Stimulated activated CD8-positive, alpha-beta memory T cell treated with anti-CD3 and anti-CD28 coated beads, Interleukin-2, amount 100 ng/mL, for 48 hours (primary cell): ENCODE measurements at places on chromosomes 12 and 14.
A peak's percentile ranks its signal among the peaks of the same experiment; 100 is the strongest.

- DNase-seq, result no peak
Observed at GRCh38 chr12:21695986-21696385, 38.3 kb upstream of the LDHB start.

- DNase-seq, result peak; percentile 42
Observed at GRCh38 chr12:49866859-49867569, 24.1 kb upstream of the BCDIN3D start.

- DNase-seq, result no peak
Observed at GRCh38 chr12:62044450-62045135, 215.6 kb upstream of the USP15 start.

- no peak for DNase-seq
Observed at GRCh38 chr14:92679246-92679645, 69.2 kb downstream of the LGMN start.

- no peak for DNase-seq
Observed at GRCh38 chr14:64732536-64733120, 28.4 kb downstream of the PLEKHG3 start.

DNA sequence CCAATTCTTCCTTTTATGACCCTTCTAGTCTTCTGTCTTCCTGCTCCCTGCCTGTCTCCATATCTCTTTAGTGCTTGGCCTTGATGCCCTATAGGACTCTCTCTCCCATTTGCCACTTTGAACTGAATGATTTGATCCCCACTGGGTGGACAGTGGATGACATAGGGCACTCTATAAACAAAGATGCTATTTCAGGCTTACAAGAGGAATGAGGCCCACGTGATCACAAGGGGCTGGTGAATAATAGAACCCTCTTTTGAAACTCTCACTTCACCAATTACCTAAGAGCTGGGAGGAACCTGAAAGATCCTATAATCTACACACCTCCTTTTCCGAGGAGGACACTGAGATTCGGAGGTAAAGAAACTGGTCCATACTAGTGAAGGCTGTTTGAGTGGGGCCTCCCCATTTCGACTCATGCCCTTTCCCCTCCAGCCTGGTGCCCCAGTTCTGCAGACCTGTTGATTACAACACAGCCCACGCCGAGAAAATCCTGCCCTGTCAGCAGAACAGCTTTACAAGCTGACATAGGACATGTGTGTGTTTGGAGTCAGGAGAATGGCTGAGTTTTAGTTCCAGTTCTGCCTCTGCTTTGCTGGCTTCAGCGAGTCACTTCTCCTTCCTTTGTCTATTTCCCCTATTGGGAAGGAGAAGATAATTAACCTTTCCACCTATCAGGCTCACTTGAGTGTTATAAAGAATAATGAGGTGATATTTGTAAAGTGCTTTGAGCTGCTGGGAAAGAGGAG is 400.3 kb downstream of the ZFP36L1 start:
- DNase-seq, result no peak

- no peak for DNase-seq
Observed at GRCh38 chr12:60195483-60195882, 599.7 kb downstream of the SLC16A7 start.

DNA sequence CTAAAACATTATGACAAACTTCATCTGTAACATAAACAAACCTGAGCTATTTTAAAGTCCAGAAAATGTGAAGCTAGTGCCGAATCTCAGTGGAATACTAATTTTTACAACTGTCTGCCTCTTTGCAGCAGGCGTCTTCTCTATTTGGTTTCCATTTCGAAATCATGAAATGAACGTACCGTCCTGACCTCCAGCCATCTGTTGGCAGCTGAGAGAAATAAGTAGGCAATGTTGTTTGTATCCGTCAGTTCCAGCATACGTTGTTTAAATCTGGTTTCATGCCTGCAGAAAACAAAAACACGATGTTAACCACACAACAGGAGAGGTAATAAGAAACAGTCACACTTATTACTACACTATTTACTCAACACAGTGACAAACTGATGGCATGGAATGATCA is 54.3 kb upstream of the KCNJ8 start:
- DNase-seq, result no peak

DNA sequence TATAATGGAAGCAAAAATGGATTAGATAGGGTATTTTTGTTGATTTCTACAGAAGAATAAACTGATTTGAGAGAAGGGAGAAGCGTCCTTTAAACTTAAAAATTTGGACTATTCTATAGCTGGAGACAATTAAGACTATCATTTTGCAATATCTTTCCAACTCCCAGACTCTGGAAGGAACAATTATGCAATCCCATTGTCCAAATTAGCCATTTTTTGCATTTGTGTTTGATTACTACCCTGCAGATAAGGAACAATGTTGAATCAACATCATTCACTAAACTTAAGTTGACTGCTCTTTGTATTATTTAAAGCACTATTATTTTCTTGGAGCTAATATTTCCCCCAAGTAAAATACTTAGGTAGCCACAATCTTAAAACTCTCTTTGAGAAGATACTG is 34.8 kb upstream of the SELPLG start:
- no peak for DNase-seq

- no peak for DNase-seq
Observed at GRCh38 chr12:125105600-125105999, 40.4 kb downstream of the AACS start.

GRCh38 chr12:106739318-106739717 is 35.2 kb upstream of the RIC8B start:
- DNase-seq, result no peak

- DNase-seq, result peak; percentile 68
Observed at GRCh38 chr12:131710464-131711457, at the start of gene SFSWAP. Gene SFSWAP (plus strand): TSS chr12:131711090. CDS start chr12:131711230, 140 bp downstream.

DNA sequence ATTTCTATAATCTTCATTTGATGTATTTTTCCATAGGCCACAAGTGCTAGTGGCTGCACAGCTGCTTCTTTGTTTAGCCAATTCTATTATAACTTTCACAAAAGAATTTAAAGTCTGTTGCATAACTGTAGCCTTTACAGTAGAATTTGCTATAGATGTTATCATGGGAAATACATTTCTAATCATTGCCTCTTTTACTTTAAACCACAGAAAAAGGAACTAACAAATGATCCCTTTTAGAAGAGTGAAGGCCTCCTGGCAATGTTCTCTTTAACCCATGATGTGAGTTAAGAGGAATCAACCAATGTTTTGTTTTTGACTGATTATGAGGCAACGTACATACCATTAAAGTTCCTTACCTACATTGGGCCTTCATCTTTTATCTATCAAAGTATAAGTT is 68.8 kb downstream of the RPL10L start:
- DNase-seq, result no peak

DNA sequence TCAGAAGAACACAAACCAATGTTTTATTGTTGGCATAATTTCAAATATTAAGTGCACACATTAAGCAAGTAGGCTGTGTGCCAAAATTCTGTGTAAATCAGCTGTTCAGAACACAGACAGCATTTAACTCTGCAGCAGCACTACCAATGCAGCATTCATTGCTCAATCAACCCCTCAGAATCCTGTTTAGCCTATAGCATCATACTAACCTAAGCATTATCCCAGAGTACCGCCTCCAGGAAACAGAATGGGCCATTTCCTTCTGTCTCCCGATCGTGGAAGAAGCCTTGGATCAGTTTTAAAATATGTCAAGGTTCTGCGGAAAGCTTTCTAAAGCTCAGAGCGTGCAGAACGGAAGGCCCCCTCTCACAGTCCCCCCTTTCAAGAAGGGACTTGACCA is 3.3 kb downstream of the IL26 start:
- no peak for DNase-seq

- no peak for DNase-seq
Observed at GRCh38 chr12:26122061-26122680, 2.7 kb downstream of the BHLHE41 start.

DNA sequence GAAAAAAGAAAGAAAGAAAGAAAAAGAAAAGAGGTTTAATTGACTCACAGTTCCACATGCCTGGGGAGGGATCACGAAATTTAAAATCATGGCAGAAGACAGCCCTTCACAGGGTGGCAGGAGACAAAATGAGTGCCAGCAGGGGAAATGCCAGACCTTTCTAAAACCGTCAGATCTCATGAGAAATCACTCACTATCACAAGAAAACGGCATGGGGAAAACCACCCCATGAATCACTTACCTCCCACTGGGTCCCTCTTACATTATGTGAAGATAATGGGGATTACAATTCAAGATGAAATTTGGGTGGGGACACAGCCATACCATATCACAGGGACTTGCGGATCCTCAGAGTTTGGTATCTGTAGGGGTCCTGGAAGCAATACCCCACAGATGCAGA is 16.3 kb upstream of the EGLN3 start:
- no peak for DNase-seq

DNA sequence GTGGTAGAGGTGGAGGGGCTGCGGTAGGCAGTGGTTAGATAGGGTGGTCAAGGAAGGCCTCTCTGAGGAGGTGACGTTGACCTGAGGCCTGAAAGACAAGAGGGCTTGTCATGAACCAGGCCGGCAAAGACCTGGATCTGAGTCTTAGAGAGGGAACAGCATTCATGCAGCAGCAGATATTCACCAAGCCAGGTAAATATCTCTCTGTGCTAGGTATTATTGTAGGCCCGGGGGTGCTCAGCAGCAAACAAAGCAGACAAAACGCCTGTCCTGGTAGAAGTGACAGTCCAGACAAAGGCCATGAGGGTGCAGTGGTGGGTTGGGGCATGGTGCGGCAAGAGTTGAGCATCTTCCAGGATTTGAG is 117.6 kb downstream of the PTPN11 start:
- no peak for DNase-seq

DNA sequence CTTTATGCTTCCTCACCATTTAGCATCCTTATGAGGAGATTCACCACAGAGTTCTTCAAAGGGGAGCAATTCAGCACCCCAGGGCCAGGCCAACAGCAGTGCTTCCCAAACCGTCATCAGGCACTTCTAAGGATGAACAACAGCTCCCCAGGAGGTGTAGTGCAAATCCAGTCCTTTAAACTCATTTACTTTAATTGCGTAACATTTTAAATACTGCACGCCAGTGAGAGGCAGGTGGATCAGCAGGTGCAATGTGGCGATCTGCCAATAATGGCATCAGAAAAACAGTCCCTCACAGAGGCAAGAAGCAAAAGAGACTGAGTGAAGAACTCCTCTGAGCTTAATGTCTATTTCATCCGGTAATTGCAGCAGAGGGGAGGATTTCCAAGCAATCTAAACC is 770.9 kb upstream of the FOXG1 start:
- DNase-seq, result no peak

DNA sequence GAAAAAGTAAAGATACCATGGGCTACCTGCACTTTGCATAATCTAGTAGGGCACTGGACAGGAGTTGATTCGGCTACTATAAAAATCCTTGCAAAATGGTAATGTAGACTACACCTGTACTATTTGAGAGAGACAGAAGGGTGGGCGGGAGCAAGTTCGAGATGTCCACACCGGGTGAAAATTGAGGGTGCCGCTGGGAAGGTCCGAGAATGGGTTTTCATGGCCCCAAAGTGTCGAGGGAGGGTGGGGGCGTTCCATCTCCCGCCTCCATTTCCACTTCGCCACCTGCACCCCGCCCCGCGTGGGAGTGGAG is 648 bp downstream of the SNX6 start:
- no peak for DNase-seq

DNA sequence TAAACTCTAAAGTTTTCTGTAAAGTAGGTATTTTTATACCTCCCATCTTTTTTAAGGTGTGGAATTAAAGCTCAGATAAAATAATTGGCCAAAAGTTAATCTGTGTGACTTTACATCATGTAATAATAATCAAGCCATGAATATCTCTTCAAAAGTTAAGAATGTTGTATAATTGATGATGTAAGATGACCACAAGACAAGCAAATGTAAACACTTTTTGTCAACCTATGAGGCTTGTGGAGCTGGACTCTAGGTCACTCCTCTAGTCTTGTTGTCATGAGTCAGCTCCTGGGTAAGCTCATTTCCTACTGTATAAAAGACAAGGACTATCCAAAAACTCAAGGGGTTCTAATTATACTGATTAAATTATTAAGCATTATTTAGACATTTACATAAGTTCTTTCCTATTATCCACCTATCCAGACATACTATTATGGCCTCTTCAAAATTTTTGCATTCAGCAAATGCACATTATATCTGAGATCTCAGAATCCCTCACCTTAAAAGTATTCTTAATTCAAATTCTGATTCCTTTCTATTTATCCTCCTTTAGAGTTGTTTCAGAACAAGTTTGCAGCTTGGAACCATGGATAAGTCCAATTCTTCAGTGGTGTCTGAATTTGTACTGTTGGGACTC is at the start of gene OR4K5:
TSS of gene OR4K5 (plus strand) at position 587 of the 637 bp plus-strand sequence. CDS start at position 587, 0 bp downstream.
- DNase-seq, result no peak

DNA sequence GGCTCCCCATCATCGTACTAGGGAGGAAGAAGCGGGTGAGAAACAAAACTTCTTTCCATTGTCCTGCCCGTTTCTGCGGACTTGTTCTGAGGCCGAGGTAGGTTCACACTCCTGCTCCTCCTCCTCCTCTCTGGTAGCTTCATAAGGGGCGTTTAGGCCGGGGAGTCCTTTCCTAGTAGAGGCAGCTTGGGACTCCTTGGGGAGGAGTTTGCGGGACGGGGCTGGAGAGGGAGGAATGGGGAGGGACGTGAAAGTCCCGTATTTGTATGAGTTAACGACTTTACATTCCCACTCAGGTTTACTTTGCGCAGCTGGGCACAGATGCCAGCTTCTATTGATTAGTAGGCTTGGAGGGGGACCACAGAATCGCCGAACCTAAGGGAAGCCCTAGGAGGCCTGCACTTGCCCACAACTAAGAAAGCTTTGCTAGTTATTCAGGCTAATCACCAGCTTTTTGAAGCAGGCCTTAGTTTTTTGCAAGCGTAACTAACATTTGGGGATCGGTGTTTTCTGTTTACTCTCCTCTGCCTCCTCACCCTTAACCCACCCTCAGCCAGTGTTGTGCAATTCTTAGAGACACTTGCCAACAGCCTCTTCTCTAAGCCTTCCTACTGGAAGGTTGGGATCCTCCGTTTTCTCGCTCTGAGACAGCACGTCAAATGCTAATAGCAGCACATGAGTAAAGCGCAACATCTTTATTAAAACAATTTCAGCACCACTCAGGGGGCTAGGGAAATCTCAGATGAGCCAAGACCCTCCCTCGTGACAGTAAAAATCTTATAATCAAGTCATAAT is 499 bp downstream of the RNASE4 start:
- DNase-seq, result no peak

DNA sequence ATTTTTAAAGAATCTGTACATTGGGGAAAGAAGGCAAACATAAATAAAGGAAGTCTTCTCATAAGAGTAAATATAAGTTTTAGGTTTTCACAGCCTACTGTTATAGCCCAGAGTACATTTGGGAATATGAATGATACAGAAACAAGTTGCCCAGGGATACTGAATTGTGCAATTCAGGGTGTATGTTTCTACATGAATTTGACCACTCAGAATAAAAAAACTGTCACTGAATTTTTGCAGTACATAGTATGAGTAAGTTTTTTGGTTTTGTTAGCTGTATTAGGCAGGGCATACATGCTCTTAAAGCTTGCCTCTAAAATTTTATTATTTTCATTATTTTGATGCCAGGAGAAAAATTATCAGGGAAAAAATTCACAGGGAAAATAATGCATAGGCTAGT is 6.6 kb upstream of the PCNX4 start:
- no peak for DNase-seq

- DNase-seq, result no peak
Observed at GRCh38 chr14:104117341-104118005, 20.9 kb upstream of the KIF26A start.

- no peak for DNase-seq
Observed at GRCh38 chr12:99066726-99067125, 421.6 kb downstream of the APAF1 start.

- DNase-seq, result no peak
Observed at GRCh38 chr14:50335989-50336824, 24.1 kb downstream of the DMAC2L start.
